ENCODE measurements at places on chromosomes 3 and 15. TPM values are rescaled to one million over a fixed set of nuclear protein-coding genes. Genes with fewer than 3 reads are reported as not detected.
A peak's percentile ranks its signal among the peaks of the same experiment; 100 is the strongest.

PPP1R14D gene
- total RNA-seq: not detected

DUSP7 gene
- total RNA-seq: 5.6 TPM

ZNF148 gene
- total RNA-seq: 93.1 TPM

ARNT2 gene
- total RNA-seq: 3.5 TPM

DNA sequence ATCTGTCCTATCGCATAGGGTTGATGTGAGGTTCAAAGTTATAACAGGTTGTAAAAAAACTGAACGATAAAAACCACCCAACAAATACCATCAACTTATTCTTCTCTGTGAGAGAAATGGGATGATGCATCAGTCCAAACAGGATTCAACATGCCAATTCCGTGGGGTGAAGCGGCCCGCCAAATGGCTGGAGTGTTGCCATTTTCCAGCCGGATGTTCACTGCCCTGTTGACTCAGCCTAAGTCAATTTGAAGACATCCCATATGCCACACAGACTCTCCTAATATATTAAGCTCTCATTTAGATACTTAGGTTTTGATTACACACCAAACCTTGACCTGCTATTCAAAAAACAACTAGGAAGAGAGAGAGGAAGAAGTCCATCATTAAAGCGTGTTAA is 311.1 kb downstream of the VPS13C start:
- H3K4me3 ChIP-seq: no peak overlapping the region
- H3K4me1 ChIP-seq: no peaks in the 10 kb centered on the region
- no peak overlapping the region for H3K27ac ChIP-seq

DNA sequence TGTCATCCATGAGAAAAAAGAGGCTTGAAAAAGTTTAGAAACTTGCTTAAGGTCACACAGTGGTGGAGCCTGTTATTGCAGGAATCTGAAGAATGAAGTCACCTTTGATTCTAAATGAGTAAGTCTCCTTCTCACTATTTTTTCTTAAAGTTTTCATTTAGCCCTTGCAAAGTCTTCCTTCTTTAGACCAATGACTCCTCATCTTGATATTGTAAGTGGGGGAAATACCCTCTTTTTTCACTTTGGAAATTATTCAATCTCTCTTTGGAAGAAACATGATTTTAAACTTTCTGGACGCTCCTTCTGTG is 787 bp upstream of the SLMAP start:
- DNase-seq: no peak
- H3K4me1 ChIP-seq: no peaks in the 10 kb centered on the region
- peak overlapping the region; percentile 91 for H3K27ac ChIP-seq
- peak overlapping the region; percentile 96 for H3K4me3 ChIP-seq

- no peak overlapping the region for H3K4me3 ChIP-seq
- no peak for DNase-seq
- H3K36me3 ChIP-seq: no peaks in the 10 kb centered on the region
- H3K27me3 ChIP-seq: no peaks in the 10 kb centered on the region
These were observed 254.7 kb downstream of the NR1D2 start for GRCh38 chr3:24199775-24200247.

DNA sequence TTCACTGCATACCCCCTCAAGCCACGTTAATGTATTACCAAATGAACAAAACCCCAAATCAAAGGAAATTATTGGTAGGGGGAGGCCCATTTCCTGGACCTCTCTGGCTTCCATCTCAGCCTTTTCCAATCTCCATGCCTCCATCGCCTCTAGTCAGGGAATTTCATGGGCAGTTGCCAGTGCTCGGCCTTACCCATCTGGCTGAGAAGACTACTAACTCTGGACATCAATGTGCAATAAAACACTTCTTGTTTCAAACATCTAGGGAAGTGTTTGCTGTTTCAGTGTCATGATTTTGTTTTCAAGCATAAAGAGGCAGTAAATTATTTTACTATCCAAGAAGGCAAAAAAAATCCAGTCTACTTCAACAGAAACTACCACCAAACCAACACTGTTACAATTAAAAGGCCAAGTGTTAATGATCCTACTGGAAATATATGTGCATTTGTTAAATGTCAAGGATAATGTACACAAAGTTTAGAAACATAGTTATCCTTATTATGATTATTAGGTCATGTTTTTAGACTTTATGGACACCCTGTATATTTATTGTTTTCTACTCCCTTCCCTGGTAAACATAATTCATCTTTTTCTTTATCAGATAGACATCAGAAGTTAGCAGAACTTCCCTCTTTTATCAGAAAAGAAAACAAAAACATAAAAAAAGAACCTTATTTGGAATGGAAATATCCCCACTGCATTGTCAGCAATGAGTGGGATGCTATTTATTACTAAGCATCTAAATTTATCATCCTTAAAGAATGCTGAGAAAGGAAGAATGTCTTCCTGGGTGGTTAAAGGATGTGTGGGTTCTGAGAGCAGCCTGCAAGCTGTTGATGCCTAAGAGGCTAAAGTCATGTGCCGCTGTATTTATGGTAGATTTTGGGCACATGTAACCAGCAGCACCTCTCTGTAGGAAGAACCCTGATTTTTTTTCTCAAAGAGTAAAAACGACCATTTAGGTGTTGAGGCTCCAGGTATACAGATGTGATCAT is 15.2 kb downstream of the LDHAL6B start:
- H3K4me1 ChIP-seq: no peaks in the 10 kb centered on the region
- H3K27ac ChIP-seq: peak overlapping the region; percentile 83
- DNase-seq: peak; percentile 62
- no peaks in the 10 kb centered on the region for H3K36me3 ChIP-seq
- H3K4me3 ChIP-seq: no peak overlapping the region

- no peak for DNase-seq
- no peaks in the 10 kb centered on the region for H3K36me3 ChIP-seq
- no peak overlapping the region for H3K4me3 ChIP-seq
- H3K4me1 ChIP-seq: no peaks in the 10 kb centered on the region
- H3K27me3 ChIP-seq: no peaks in the 10 kb centered on the region
These were observed 33.9 kb downstream of the PLD1 start for GRCh38 chr3:171776411-171776810.

- DNase-seq: no peak
- no peak overlapping the region for H3K27ac ChIP-seq
- no peaks in the 10 kb centered on the region for H3K27me3 ChIP-seq
- H3K4me1 ChIP-seq: no peaks in the 10 kb centered on the region
These were observed 18.3 kb downstream of the TBC1D21 start for GRCh38 chr15:73891328-73892315.

- no peak for DNase-seq
- no peaks in the 10 kb centered on the region for H3K4me1 ChIP-seq
- H3K36me3 ChIP-seq: no peaks in the 10 kb centered on the region
- no peaks in the 10 kb centered on the region for H3K27me3 ChIP-seq
- no peak overlapping the region for H3K27ac ChIP-seq
These were observed 880.1 kb downstream of the CADM2 start for GRCh38 chr3:85838921-85839320.

- no peaks in the 10 kb centered on the region for H3K4me1 ChIP-seq
- H3K27me3 ChIP-seq: no peaks in the 10 kb centered on the region
- DNase-seq: no peak
- H3K27ac ChIP-seq: no peak overlapping the region
These were observed 166.6 kb upstream of the PDZRN3 start for GRCh38 chr3:73791356-73791755.

DNA sequence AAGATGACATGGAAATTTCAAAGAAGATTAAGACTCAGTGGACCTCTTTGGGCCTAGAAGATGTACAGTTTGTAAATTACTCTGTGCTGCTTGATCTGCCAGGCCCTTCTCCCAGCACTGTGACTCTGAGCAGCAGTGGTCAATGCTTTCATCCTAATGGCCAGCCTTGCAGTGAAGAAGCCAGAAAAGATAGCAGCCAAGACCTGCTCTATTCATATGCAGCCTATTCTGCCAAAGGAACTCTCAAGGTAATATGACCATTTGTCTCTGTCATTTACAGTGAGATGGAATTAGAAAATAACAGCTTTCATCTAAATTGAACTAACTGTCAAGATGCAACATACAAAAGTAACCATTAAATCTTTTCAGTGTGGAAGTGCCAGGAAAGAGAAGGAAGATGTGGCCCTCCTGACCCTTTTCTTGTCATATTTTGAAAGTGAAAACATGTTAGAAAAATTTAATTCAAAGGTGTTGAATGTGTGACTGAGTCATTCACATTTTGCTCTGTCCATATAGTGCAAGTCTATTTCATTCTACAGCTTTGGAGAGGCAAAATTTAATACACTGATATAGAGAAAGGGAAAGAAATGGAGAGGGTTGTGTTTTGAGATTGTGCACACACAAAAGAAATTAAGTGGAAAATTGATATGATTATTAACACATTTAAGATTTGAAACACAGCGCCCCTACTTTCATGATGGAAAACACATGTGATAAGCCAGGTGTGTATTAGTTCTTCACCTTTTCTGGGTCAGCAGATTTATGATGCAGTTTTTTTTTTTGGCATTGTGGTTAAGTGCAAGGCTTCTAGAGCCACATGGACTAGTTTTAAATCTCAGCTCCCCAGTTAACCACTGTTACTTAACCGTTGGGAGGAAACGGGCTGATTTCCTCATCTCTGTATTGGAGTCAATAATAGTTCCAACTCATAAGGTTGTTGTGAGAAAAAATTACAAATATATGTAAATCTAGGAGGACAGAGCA is 375.1 kb downstream of the NAALADL2 start:
- H3K27me3 ChIP-seq: no peaks in the 10 kb centered on the region
- no peak overlapping the region for H3K4me3 ChIP-seq
- no peaks in the 10 kb centered on the region for H3K36me3 ChIP-seq
- H3K27ac ChIP-seq: no peak overlapping the region
- H3K4me1 ChIP-seq: no peaks in the 10 kb centered on the region
- DNase-seq: no peak

GRCh38 chr3:108053067-108053466 is 37.8 kb downstream of the CD47 start:
- H3K36me3 ChIP-seq: no peaks in the 10 kb centered on the region
- DNase-seq: no peak
- H3K27ac ChIP-seq: no peak overlapping the region
- H3K27me3 ChIP-seq: no peaks in the 10 kb centered on the region
- H3K4me1 ChIP-seq: no peaks in the 10 kb centered on the region

- H3K27me3 ChIP-seq: peaks cover 14% of the 10 kb centered on the region
- no peak for DNase-seq
- H3K4me1 ChIP-seq: no peaks in the 10 kb centered on the region
- H3K36me3 ChIP-seq: no peaks in the 10 kb centered on the region
These were observed 2.2 kb downstream of the LTK start for GRCh38 chr15:41511331-41511898.

DNA sequence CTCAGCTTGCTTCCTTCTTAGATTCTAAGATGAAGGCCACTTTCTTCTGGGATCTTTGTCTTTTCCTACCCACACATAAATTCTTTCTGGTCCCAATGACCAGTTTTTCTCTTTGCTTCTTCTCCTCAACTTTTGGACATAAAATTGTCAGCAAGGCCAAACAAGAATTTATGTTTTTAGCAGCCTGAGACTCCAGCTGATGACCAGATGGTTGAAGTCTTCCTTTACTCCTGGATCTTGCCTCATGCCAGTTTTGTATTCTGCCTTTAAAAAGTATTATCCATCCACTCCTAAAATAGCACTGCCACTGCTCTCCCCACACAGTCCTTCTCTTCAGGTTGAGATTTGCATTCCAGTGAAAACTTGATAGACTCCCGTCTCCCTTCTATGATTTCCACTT is 236.0 kb downstream of the VPS13C start:
- H3K4me3 ChIP-seq: no peak overlapping the region
- no peak for DNase-seq
- no peak overlapping the region for H3K27ac ChIP-seq

DNA sequence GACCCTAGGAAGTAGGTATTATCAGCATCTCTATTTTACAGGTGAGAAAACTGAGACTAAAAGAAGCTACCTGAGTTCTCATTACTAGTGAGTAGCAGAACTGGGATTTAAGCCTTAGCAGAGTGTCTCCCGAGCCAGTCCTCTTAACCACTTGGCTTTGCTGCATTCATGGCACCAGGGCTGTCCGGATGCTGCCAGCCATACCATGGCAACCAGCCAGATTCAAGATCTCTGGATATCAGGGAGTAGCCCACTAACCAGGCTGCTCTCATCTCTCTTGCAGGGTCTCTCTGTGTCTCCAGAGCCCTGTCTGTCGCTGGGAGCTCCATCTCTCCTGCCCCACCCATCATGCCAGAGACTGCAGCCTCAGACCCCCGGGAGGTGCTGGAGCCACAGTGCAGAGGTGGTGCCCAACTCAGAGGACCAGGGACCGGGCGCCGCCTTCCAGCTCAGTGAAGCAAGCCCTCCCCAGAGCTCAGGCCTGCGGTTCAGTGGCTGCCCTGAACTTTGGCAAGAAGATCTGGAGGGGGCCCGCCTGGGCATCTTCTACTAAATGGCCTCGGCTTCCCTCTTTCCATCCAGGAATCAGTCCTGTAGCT is 1.7 kb downstream of the MESP2 start:
- no peaks in the 10 kb centered on the region for H3K27me3 ChIP-seq
- H3K36me3 ChIP-seq: no peaks in the 10 kb centered on the region
- H3K4me1 ChIP-seq: no peaks in the 10 kb centered on the region
- no peak for DNase-seq
- H3K4me3 ChIP-seq: no peak overlapping the region

DNA sequence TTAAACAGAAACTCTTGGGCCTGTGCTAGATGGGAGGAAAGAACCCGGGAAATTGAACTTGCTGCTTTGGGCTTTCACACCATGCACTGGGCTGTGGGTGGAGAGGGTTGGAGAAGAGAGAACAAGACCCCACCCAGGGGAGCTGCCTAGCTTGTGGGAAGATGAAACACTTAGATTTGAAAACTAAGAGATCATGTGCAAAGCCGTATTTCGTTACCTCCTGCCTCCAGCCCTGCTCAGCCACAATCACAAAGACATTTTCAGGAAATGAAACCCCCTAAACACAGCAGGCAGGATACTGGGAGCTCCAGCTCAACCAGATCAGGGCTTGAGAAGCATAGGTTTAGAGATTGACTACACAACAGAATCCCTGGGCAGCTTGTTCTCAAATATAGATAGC is 183.0 kb upstream of the C2CD4B start:
- no peak overlapping the region for H3K27ac ChIP-seq
- H3K4me3 ChIP-seq: no peak overlapping the region
- DNase-seq: no peak
- H3K27me3 ChIP-seq: no peaks in the 10 kb centered on the region

DNA sequence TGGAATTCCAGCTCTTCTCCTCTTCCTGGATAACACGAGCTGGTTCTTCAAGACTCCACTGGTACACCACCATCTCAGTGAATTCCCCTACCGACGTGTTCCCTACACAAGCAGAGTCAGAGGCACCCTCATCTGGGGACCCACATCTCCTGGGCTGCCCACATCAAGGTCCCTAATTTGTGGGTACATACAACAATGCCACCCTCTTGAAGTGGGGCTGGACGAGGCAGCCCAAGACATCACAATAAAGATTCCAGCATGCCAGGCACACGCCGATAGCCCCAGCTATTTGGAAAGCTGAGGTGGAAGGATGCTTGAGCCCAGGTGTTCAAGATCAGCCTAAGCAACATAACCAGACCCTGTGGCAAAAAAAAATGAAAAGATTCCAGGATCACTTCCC is 221.2 kb upstream of the LINGO1 start:
- H3K4me1 ChIP-seq: no peaks in the 10 kb centered on the region
- no peak overlapping the region for H3K27ac ChIP-seq
- no peak overlapping the region for H3K4me3 ChIP-seq
- no peaks in the 10 kb centered on the region for H3K36me3 ChIP-seq

Data from uterus (tissue), 4 donors.